SHP77 (cell line): ENCODE measurements at places on chromosomes 6 and 20.
A peak's percentile ranks its signal among the peaks of the same experiment; 100 is the strongest.

DNA sequence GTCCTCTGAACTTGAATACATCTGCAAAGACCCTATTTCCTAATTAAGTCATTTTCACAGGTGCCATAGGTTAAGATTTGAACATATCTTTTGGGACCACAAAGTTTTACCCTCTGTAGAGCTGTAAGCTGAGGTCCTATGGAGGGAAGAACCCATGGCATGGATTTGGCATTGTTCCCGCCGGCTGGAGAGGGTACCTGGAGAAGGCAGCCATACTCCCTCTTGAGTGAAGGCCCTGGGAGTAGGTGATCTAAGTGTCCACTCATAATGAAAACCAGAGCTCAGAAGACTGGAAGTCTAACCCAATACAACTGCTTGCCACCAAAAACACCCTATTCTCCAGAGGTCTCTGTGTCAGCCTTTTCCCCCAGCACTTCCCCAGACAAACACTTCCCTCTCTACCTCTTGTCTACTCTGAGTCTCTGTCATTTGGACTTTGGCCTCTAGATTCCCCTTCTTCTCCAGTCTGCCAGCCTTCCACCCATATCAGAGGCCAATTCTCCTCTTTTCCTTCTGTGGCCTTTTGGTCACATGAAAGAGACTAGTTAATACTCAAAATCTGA, 363.9 kb downstream of the MAFB start:
- DNase-seq, result no peak

DNA sequence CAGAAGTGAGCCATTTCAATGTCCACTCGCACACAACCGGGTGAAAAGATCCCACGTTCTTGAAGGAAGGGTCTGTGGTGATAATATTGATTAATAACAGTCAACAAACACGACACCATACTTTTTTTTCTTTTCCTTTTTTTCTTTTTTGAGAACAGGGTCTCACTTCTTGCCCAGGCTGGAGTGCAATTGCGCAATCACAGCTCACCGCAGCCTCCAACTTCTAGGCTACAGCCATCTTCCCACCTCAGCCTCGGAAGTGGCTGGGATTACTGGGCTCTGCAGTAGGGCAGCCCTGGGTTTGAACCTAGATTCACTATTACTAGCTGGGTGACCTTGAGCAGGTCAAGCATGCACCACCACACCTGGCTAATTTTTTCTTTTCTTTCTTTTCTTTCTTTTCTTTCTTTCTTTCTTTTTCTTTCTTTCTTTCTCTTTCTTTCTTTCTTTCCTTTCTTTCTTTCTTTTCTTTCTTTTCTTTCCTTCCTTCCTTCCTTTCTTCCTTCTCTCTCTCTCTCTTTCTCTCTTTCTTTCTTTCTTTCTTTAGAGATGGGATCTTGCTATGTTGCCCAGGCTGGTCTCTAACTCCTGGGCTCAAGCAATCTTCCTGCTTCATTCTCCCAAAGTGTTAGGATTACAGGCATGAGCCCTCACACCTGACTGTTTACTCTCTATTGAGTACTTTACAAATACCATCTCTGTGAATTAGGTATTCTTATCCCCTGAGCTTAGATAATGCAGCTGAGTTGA, 123.9 kb downstream of the SNX5 start:
- no peak for DNase-seq

- no peak for DNase-seq
Observed at GRCh38 chr20:32050324-32050841, 1.7 kb upstream of the HCK start.

GRCh38 chr20:13261460-13262301, 40.6 kb downstream of the ISM1 start:
- peak; percentile 62 for DNase-seq

GRCh38 chr6:6436946-6437345, 116.5 kb upstream of the F13A1 start:
- DNase-seq, result no peak

DNA sequence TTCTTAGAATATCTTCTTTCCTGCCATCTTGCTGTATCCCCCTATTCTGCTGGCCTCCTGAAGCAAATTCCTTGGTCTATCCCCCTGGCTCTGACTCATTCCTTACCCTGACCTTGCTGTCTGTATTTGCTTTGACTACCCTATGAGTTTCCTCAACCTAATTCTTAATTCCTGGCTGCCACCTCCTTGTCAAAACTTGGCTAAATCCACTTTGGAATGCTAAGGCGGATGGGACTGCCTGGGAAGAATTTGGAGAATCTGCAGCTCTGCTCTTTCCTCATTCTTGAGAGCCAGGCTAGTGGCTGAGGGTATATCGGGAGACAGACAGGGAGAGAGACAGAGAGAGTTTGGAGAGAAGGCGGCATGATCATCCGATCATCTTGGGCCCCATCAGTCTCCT, 24.4 kb downstream of the CAP2 start:
- no peak for DNase-seq

- no peak for DNase-seq
Observed at GRCh38 chr6:144087789-144088426, 7.5 kb downstream of the SF3B5 start.

GRCh38 chr20:15060265-15061060, 723.1 kb upstream of the FLRT3 start:
- no peak for DNase-seq

GRCh38 chr6:15350386-15351083, 104.7 kb downstream of the JARID2 start:
- DNase-seq, result no peak

DNA sequence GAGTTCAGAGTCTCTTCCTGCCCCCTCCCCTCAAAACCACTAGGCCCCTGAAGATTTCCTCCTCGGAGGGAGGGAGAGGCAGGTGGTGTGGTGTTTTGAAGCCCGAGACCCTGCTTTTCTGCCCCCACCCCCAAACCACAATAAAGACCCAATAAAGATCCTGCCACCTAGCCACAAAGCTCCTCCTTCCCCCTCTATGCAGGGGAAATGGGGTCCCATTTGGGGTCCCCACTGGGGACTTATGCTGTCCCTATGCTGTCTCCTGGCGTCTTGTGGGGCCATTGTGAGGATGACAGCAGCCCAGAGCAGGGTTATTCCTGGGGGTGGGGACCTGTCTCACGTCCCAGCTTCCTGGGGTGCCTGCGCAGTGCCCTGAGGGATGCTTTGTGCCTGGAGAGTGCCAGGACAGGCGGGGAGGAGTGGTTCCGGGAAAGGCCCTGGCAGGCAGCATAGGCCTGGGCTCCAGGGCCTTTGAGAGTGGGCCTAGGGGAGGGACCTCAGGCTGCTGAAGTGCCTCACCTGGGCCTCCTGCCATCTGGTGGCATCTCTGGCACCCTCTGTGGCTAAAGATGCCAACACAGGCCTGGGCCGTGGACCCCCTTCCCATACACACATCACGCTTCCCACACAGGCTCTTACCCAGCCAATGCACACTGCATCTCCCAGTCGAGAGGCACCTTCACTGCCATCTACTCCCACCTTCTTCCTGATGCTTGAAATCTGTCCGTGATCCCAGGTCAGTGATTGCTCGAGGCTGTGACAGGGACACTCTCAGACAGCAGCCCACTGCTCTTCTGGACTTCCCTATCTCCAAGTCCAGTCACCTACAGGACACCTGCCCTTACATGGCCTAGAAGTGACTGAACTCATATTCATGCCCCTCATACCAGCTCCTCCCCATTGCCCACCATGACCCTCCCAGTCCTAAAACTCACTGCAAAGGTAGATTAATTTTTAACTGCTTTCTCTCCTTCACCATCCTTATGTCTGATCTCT, 7.9 kb upstream of the ARMC12 start:
- no peak for DNase-seq

GRCh38 chr6:116004841-116005815, 55.6 kb downstream of the FRK start:
- DNase-seq, result no peak

GRCh38 chr6:143279385-143279784, 171.1 kb downstream of the ADAT2 start:
- DNase-seq, result no peak

DNA sequence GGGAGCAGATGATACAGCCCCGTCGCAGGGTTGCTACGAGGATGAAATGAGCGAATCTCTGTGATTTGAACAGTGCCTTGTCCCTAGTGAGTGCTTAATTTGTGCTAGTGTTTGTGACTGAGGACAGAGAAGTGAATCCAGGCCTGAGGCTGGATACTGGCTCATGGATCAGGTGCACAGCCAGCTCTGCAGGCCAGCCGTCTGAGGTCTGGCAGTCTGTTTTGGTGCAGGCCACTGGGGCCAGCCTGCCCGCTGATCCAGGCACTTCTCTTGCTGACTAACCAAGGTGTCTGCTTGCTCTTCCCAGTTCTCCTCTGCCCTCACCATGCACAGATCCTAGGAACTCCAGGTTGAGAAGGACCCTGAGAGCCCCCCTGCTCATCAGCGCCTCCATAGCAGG, 181.0 kb downstream of the LRFN2 start:
- DNase-seq, result no peak

GRCh38 chr6:132763269-132763668, 5.6 kb upstream of the VNN2 start:
- DNase-seq, result no peak

- DNase-seq, result no peak
Observed at GRCh38 chr6:52535711-52536423, 41.0 kb downstream of the TRAM2 start.

GRCh38 chr20:2341336-2341735, 39.4 kb upstream of the TGM6 start:
- no peak for DNase-seq

GRCh38 chr6:161139766-161140553, 133.9 kb downstream of the AGPAT4 start:
- peak; percentile 37 for DNase-seq

DNA sequence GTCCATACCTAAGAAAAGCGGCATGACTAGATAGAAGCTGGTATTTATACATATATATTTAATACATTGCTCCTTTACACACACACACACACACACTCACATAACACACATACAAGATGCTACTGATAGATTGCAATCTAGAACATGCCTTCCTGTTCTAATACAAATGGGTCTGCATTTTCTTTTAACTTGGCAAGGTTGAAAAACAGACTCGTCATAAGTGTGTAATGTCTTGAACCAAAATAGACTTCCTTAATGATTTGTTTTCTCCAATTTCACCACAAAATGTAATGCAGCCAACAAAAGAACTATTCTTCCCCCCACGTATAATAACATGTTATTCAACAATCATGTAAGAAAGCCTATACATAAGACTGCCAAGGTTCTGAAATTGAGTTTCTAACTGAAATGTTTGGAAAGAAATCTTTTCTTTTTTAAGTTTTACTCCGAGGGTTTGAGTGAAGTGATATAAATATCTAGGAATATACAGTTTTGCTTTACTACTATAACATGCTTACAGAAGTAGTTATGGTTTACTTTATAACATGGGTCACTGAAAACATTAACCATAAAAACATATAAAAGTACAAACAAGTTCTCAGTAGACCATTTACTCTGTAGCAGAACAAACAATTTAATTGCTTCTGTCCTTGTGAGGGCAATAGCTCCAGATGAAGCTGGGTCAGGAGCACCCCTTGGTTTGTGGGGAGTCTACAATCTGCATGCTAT, 207.5 kb downstream of the FOXC1 start:
- no peak for DNase-seq

DNA sequence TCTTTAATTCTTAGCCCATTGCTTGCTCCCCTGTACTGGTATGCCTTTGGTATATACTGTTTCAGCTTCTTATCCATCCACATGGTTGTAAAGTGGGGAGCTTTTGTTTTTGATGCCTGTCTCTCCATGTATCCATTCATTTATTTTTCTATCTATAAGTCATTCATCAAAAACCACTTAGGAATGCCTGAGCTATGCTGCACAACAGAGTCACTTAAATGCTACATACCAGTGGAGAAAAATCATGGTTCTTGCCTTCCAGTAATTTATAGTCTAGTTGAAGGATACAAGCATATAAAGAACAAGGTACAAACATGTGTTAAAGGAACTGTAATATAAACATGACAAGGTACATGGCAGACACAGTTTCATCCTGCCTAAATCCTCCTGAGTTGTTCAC, 347.3 kb downstream of the NRN1 start:
- DNase-seq, result no peak

DNA sequence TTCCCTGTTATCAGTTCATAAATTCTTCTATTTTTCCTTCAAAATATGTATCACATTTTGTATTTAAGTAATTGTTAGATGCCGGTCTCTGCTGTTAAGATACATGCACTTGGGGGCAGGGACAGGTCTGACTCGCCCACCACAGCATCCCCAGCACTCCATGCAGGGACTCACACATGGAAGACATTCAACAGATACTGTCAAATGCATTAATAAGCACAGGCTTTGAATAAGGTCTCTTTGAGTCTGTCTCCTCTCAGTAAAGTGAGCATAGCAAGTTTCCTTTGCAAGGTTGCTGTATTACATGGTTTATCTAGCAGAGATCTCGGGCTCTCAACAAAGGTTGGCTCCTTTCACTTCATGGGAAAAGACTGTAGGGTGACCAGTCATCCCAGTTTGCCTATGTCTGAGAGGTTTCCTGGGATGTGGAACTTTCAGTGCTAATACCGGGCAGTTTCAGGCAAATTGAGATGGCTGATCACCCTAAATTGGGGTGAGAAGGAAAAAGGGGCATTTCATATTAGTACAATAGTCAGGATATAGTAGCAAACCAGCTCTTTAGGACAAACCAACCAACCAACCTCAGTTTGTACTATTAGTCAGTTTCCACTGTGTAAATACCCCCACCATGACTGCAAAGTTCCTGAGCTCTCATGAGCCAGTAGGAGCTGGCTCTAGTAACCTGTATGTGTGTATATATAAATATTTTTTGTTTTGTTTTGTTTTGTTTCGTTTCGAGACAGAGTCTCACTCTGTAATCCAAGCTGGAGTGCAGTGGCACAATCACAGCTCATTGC, 15.0 kb downstream of the JPH2 start:
- DNase-seq, result no peak

DNA sequence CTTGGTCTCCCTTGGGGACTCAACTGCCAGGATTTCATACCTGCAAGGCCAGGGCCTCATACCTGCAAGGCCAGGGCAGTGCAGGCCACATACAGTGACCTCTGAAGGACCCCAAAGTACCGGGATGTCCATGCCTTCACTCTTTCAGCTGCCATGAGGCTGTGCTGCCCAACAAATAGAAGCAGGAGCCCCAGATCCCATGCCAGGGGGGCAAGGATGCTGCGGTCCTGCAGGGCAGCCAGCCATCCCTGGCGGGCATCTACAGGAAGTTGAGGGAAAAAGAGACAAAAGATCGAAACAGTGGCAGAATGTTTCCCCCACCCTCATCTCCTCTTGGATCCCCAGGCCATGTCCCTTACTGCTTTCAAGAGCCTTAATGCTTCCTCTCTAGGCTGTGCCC, 799 bp downstream of the NRM start:
- DNase-seq, result no peak

- no peak for DNase-seq
Observed at GRCh38 chr6:44111434-44112417, 15.5 kb downstream of the MRPL14 start.

- DNase-seq, result no peak
Observed at GRCh38 chr6:149139782-149140136, 177.8 kb upstream of the TAB2 start.

- DNase-seq, result no peak
Observed at GRCh38 chr6:117359581-117359980, 66.2 kb downstream of the ROS1 start.
